Activated T-helper 9 cell treated with anti-CD3 and anti-CD28 coated beads, Interleukin-2, amount 50 U/mL, for 16 hours (primary cell): ENCODE measurements at places on chromosomes 12 and 14.

DNA sequence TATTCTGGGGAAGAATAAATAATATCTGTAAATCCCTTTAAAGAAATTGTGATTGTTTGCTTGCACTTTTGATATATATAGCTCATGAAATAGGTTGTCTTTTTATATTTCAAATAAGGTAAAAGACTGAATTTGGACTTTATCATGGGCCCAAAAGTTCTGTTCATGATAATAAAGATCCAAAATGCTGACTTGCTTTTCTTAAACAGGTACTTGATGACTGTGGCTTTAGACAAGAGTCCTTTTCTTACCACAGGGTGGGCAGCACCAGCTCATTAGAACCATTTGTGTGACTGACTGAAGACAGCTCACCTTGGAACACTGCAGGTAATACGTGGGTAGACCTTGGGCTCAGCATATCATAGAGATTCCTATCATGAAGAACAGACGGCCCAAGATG lies 432.6 kb downstream of the ETNK1 start:
- DNase-seq = no peak

GRCh38 chr14:32370714-32371113 lies 41.6 kb downstream of the AKAP6 start:
- no peak for DNase-seq

DNA sequence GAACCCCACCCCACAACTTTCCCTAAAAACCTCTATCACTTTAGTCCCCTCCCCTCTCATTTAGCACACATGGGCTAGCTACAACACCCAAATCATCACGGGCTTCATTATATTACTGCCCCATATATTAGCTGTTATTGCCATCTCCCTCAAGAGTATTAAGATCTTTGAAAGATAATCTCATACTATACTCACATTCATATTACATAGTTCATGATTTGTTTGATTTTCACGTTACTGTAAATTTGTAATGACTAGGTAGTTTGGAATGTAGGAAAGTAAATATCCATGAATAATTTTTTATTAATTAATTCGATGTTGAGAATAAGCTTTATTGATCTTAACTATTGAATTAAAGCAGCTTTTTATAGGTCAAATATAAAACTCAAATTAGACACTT lies 7.9 kb downstream of the DICER1 start:
- DNase-seq = no peak

- no peak for DNase-seq
Measured at GRCh38 chr12:122411537-122411936, 10.9 kb downstream of the CLIP1 start.

GRCh38 chr12:42483521-42483790 lies 106.1 kb downstream of the PRICKLE1 start:
- peak; percentile 2 for DNase-seq

GRCh38 chr14:65069874-65070413 lies 32.4 kb downstream of the MAX start:
- DNase-seq = no peak

DNA sequence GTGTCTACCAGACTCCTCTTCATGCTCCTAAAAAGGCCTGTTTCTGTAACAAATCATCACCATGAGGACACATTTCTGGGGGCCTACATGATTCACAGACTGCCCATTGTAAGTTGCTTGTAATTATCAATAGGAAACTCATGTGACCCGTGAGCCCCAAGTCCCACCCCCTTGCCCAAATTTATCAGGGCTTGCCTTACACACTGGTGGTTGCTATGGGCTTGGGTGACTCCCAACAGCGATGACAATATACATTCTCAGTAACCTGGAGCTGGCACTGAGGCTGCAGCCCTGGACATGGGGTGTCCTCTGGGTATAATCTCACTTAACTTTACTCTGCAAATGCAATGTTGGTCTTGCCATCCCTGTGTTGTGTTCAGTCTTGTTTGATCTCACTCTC lies 149.2 kb downstream of the NRXN3 start:
- DNase-seq = no peak

DNA sequence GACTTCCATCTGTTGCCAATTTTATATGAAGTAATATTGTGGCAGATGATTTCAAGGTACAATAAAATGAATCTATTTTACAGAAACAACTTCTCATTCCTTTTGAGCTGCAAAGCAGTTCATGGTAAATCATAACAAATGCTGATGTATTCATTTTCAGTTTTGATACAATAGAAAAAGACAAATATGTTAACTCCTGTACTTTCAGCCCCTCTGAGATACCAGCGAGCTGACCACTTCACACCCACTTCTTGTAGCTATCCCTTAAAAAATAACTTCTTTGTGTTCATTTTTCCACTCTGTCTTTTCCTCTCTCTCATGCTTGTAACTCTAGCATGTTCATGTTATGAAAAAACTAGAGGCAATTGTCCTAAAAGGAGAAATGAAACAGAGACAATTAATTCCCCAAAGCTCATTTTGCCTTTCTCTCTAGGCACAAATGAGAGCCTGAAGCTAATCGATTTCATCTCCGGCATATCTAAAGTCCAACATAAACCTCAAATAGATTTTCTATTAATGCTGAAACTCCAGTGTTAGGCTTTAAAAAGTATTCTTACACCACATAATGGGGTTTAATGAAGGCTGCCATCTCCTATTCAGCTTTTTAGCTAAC lies 182.9 kb downstream of the C12orf42 start:
- no peak for DNase-seq

DNA sequence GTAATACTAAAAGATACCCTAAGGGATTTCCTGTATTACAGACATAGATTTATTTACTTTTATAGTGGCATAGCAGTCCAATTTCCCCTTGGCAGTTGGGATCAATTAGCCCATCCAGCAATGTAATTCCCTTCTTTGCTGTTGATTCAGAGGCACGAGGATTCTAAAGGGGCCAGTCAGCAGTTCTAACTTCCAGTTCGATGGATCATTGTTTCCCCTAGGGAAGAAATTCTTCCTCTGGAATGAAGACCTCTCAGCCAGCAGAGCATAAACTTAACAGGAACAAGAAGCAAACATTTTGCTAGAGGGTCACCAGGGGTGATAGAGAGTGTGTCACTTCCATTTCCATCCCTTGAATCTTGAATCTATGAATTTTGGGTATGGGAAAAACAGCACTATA lies 395.7 kb upstream of the NOVA1 start:
- no peak for DNase-seq

GRCh38 chr12:33634544-33634943 lies 194.9 kb upstream of the SYT10 start:
- no peak for DNase-seq

DNA sequence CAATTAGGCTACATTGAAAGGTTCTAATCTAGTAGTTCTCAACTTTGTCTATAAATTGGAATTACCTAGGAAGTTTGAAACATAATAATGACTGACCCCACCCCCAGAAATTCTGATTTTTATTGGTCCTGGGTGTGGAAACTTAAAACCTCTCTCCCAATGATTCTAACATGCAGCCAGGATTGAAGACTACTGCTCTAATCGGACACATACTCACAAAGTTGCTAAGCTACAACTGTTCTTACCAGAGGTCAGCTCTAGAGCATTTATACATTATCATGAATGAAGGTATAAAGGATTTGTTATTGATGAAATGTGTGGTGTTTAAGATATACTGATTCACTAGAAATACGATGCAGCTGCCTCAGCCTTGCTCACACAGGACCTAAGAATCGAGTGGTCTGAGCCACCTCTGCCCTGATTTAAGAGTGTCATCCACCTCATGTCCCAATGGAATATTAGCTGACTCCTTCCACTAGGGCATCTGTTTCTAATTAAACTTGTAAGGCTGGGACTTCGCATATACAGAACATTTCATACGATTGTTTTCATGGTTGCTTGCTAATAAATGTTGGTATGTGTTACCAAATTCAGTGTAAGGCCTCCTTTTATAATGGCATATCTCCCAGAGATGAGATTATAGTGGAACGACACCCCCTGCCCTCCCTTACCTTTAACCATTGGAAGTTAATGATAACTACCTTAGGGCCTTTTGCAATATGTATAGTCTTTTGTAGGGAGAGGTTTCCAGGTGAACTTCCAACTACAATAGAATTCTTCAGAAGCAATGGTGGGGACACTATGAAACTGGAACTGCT lies 410.8 kb upstream of the PDE3A start:
- no peak for DNase-seq

GRCh38 chr12:49974231-49974675 lies 1.5 kb downstream of the AQP6 start:
- no peak for DNase-seq

GRCh38 chr12:63889721-63890509 lies 45.4 kb downstream of the SRGAP1 start:
- no peak for DNase-seq

GRCh38 chr14:85565862-85566296 lies 35.9 kb downstream of the FLRT2 start:
- DNase-seq = no peak

- DNase-seq = no peak
Measured at GRCh38 chr12:126397660-126398059, 1332.4 kb downstream of the AACS start.

DNA sequence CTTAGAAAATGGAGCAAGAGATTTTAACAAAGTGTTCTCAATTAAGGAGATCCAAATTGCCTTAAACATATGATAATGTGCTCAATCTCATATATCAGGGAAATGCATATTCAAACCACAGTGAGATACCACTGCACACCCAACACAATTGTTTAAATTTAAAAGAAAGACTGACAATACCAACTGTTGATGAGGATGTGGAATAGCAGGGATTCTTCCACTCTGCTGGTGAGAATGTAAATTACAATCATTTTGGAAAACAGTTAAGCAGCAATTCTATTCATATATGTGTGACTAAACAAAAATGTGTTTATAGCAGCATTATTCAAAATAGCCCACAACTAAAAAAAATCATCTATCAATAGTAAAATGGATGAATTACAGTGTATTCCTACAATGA lies 144.2 kb downstream of the KICS2 start:
- DNase-seq = no peak

GRCh38 chr14:72539661-72540315 lies 354.1 kb downstream of the DPF3 start:
- DNase-seq = no peak

DNA sequence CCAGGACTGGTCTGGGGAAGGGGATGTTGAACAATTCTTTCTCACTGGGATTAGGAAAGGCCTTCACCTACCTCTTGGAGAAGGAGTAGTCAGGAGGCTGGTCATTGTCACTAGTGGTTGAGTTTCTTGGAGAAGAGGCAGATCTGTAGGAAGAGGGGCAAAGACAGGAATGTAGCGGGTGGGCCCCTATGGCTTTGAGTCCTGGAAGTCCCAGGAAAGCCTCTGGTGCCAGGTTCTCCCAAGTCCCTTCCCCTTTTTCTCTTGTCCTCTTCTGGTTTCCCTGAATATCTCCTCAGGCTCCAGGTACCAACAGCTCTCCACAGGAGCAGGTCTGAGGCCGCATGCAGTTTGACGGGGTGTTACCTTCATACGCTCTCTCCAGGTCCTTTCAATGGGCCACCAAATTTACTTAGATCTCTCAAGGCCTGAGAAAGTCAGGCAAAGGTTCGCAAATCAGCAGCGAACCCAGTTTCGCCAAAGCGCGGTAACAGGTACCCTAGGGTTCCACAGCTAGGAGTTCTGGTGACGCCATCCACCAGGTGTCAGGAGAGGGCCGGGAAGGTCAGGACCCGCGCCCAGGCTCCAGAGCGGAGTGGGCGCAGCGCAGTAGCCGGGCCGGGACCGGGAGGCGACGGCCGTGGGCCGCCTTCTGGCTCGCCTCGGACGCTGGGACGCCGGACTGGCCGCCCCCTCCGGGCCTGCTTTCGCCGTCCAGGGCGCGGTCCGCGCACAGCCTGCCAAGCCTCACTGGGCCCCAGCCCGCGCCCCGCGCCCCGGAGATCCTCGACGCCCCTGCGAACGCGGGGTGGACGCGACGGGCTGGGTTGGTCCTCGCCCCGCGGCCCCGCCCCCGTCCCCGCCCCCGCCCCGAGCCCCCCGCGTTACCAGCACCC lies 795 bp downstream of the SMAGP start:
- DNase-seq = peak; percentile 34

- no peak for DNase-seq
Measured at GRCh38 chr14:38718519-38718918, 384.5 kb downstream of the SEC23A start.

DNA sequence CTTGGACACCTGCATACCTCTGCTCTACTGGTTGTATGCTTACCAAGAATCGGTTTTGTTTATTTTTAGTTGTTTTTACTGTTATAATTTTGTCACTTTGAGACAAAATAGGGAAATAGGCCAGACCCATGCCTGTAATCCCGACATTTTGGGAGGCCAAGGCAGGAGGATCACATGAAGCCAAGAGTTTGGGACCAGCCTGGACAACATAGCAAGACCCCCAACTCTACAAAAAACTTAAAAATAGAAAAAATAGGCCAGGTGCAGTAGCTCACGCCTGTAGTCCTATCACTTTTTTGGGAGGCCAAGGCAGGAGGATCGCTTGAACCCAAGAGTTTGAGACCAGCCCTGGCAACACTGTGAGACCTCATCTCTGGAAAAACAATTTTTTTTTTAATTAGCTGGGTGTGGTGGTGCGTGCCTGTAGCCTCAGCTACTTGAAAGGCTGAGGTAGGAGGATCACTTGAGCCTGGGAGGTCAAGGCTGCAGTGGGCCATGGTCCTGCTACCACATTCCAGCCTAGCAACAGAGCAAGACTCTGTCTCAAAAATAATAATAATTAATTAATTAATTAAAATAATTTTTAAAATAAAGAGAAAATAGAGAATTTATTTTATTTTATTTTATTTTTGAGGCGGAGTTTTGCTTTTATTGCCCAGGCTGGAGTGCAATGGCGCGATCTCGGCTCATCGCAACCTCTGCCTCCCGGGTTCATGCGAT lies 1.3 kb upstream of the MRPS35 start:
- DNase-seq = no peak

DNA sequence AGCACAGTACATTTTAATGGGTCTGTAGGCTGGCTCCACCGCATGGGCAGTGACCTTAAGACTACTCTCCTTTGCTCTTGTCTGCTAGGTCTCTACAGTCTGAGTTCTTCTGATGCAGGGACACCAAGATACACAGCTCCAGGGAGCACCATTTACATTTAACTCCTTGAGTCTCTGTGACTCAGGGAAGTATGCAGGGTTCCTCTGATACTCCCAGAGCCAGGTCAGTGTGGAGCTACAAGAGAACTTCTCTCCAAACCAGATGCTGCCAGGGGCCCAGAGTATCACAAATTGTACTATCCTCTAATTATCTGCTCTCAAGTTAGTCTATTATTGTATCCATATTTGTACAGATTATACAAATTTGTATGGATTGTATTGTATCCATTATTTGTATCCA lies 15.2 kb downstream of the ZFP36L1 start:
- no peak for DNase-seq

- no peak for DNase-seq
Measured at GRCh38 chr12:90627180-90627896, 327.6 kb downstream of the CCER1 start.

- DNase-seq = no peak
Measured at GRCh38 chr14:49853158-49853477, 530 bp upstream of the NEMF start.
